NCI-H2029 (cell line): ENCODE measurements at places on chromosomes 7 and 10.

GRCh38 chr10:1966712-1967376 lies 229.5 kb upstream of the ADARB2 start:
- DNase-seq = no peak

- DNase-seq = no peak
These were observed 33.0 kb downstream of the RAMP3 start for GRCh38 chr7:45190406-45191165.

GRCh38 chr10:77715088-77715487 lies 77.5 kb upstream of the KCNMA1 start:
- no peak for DNase-seq

- no peak for DNase-seq
These were observed 54.1 kb downstream of the BBS9 start for GRCh38 chr7:33183504-33183903.

- no peak for DNase-seq
These were observed 121.3 kb downstream of the SEMA3A start for GRCh38 chr7:84073186-84073875.

GRCh38 chr7:96408881-96409280 lies 87.0 kb upstream of the SLC25A13 start:
- DNase-seq = no peak

- no peak for DNase-seq
These were observed 214.3 kb downstream of the ZWINT start for GRCh38 chr10:56146806-56147205.

- peak; percentile 23 for DNase-seq
These were observed 11.5 kb downstream of the TMEM176B start for GRCh38 chr7:150788474-150789269.
